ENCODE measurements at places on chromosomes 5 and 9. TPM values are rescaled to one million over a fixed set of nuclear protein-coding genes. Genes with fewer than 3 reads are reported as not detected.
A peak's percentile ranks its signal among the peaks of the same experiment; 100 is the strongest.

The DOK3 gene
- 2.1 TPM for total RNA-seq

The LCN1 gene
- total RNA-seq = not detected

The TXNDC8 gene
- total RNA-seq = not detected

- H3K4me1 ChIP-seq = peaks cover 8% of the 10 kb centered on the region
- no peaks in the 10 kb centered on the region for H3K27me3 ChIP-seq
- DNase-seq = no peak
- H3K27ac ChIP-seq = no peak overlapping the region
Observed at GRCh38 chr5:68141494-68141893, 74.1 kb upstream of the PIK3R1 start.

GRCh38 chr5:140027807-140028206 is 15.3 kb downstream of the NRG2 start:
- DNase-seq = no peak
- H3K27me3 ChIP-seq = no peaks in the 10 kb centered on the region
- no peaks in the 10 kb centered on the region for H3K36me3 ChIP-seq
- H3K4me3 ChIP-seq = no peak overlapping the region

GRCh38 chr9:109117856-109118807 is 1.6 kb downstream of the TMEM245 start:
- H3K36me3 ChIP-seq = no peaks in the 10 kb centered on the region
- peak overlapping the region; percentile 94 for H3K4me3 ChIP-seq
- peaks cover 16% of the 10 kb centered on the region for H3K4me1 ChIP-seq
- H3K27ac ChIP-seq = peak overlapping the region; percentile 82
- H3K27me3 ChIP-seq = no peaks in the 10 kb centered on the region
